Aorta (tissue), 5 donors: ENCODE measurements at places on chromosomes 7 and 10. TPM values are rescaled to one million over a fixed set of nuclear protein-coding genes. Genes with fewer than 3 reads are reported as not detected.

Gene AMPH
- 8.8 TPM for total RNA-seq

Gene RBM28
- total RNA-seq: 38.4 TPM

Gene INSYN2A
- not detected for total RNA-seq

GRCh38 chr7:149719912-149720335 lies 53.5 kb downstream of the ZNF467 start:
- no peak for DNase-seq

DNA sequence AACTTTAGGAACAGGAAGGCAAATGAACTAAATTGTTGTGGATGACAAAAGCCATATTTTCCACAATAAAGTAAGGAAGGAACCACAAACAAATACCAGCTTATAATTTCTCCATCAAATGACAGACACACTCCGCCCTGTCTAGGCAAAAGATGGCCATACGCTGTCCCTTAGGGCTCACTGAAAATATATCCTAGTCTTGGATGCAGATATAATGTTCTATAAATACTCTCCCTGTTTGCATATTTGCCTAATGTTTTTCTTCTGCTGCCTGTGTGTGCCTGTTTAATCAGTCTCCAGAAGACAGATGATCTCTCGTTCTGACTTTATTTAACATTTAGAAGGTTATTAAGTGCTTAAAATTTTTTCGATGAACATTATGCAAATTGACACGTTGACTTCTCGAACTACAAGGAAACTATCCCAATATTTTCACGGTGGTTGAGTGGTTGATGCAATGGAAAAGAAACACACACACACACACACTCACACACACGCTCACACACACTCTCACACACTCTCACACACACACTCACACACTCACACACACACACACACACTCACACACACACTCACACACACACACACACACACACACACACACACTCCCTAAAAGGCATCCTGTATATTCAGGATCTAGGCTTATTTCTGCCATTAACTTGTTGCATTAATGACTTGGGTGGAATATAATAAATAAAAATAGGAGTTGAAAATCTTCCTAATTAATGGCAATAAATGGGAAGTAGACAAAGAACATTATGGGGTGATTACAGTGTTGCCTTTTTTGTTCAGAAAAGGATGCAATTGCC lies 297.1 kb downstream of the PRPF18 start:
- DNase-seq: no peak

Gene BBIP1
- 35.3 TPM for total RNA-seq

DNA sequence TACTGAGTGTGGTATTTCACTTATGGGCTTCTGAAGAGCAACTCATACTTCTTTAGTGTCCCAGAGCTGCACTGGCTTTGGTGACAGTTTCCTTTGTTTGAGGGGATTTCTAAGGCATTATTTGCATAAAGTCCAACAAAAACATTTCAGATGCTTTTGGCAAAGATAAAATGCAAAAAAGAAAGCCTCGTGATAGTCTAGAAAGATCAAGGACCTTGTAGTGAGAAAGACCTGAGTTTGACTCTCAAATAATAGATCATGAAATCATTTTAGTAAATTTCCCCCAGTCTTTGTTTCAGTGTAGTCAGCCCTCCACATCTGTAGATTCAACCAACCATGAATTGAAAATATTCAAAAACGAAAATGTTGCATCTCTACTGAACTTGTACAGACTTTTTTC lies 107.4 kb downstream of the EEPD1 start:
- no peak for DNase-seq

GRCh38 chr10:130787821-130788220 lies 523.7 kb downstream of the TCERG1L start:
- no peak for DNase-seq

DNA sequence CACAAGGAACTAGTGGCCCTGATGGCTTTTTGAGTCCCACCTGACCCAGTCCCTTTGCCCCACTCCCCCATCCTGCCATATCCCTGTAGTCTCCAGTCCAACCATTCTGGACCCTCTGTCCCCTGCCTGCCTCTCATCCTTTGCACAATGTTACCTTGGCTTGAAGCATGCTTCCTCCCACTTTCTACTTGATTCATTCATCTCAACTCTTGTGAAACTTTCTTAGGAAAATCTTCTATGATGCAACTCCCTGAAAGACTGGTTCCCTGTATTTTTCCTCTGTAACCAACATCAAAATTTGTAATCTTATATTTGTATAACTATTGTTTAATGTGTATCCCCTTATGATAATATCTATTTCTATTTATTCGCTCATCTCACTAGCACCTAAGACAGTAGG lies 151.5 kb downstream of the LRRTM3 start:
- no peak for DNase-seq

DNA sequence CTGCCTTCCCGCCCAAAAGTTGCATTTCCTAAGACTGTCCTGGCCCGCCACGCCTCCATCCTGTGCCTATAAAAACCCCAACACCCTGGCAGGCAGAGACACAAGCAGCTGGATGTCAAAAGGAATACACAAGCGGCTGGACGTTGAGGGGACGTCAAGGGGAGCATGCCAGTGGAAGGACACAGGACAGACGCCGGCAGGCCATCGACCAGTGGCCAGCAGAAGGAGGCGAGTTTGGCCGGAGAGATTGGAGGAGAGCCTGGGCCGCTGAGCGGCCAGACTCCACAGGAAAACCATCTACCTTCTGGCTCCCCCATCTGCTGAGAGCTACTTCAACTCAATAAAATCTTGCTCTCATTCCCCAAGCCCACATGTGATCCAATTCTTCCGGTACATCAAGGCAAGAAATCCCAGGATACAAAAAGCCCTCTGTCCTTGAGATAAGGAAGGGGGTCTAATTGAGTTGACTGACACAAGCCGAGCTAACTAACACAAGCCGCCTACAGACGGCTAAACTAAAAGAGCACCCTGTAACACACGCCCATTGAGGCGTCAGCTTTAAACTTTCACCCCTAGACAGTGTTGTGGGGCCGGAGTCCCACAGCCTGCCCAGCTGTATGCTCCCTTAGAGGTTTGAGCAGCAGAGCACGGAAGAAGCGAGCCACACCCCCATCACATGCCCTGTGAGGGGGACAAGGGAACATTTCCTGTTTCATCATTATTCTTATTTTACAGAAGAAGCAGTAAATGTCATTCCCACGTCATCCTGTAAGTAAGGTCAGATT lies 150.3 kb upstream of the PHYHIPL start:
- no peak for DNase-seq

- no peak for DNase-seq
These were observed 172.6 kb upstream of the NRP1 start for GRCh38 chr10:33506838-33507661.

Gene DKK1
- total RNA-seq: 0.96 TPM

Gene ADIRF
- total RNA-seq: 520 TPM

GRCh38 chr7:98168181-98168903 lies 42.9 kb upstream of the BHLHA15 start:
- peak; percentile 61 for DNase-seq

- peak; percentile 89 for DNase-seq
These were observed 509 bp downstream of the AHR start for GRCh38 chr7:17298840-17299482.

Gene CDH23
- 7.5 TPM for total RNA-seq

DNA sequence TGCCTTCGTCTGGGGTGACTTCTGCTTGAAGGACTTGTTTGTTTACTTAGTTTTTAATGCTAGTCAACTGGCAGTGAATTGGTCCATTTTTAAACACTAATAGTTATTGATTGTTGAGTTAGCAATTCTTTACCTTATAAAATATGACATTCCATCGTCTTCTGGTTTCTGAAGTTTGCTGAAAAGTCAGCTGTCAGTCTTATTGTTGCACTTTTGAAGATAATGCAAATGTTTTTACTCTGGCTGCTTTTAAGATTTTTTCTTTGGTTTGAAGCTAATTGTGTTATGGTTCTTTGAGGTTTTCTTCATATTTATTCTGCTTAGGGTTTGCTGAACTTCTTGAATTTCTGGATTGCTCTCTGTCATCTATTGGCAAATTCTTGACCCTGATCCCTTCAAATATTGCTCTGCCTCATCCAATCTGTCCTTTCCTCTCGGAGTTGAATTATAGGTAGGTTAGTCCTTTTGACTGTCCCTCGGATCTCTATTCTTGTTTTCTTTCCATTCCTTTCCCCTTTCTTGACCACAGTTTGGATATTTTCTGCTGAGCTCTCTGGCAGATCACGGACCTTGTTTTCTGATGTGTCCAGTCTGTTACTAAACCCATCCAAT lies 24.2 kb downstream of the MGMT start:
- no peak for DNase-seq

- DNase-seq: no peak
These were observed 566.4 kb downstream of the SORCS3 start for GRCh38 chr10:105207476-105207995.

- no peak for DNase-seq
These were observed 202.1 kb upstream of the NFE2L3 start for GRCh38 chr7:25949736-25950487.

DNA sequence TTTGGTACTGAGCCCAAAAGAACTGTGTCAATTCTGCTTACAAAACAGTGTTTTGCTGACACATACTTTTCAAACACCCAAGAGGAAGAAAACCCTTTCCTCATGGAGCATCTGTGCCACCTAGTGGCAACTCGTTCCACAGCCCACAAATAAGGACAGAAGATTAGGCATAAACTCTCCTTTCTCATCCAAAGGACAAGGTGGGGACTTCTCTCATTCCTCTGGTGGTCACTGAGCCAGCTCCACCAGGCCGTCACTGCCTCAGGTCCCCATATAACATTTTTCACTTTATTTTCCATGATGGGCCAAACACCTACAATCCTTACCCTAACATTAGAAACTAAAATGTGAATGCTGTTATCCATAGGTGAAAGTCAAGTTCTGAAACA lies 76.9 kb downstream of the RNF216 start:
- DNase-seq: peak; percentile 88

Gene CALHM3
- total RNA-seq: not detected

Gene ELN
- 836 TPM for total RNA-seq

DNA sequence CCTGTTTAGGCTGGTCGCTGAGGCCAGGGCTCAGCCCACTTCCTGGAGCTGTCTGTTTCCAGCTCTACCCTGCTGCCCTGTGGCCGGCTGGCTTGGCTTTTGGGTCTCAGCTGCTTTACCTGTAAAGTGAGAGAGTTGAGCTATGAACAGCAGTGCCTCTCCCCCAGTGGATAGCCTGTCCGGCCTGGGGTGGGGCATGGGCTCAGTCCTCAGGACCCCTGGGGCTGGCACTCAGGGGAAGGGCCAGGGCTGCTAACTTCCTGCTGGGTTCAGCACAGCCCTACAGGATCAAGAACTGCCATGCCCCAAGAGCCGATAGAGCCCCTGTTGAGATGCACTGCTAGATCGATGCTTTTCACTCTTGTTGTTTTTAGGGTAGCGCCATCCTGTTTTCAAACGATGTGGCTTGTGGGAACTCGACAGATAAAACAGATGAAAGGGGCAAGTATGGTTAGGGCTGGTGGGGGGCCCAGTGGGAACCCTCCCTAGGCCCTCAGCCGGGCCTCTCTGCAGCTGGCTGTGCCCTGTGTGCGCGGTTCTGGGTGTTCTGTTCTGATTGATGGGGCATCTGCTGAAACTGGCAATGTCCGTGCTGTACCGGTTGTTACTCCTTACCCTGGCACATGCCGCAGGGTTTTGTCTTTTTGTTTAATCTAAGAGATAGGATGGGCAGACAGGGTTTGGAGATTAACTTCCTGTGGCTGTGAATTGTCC lies 10.0 kb upstream of the SFRP5 start:
- DNase-seq: no peak

- peak; percentile 89 for DNase-seq
These were observed 86.3 kb downstream of the RNF216 start for GRCh38 chr7:5694912-5695726.

- DNase-seq: no peak
These were observed 41.3 kb downstream of the CCDC6 start for GRCh38 chr10:59865101-59865500.

- no peak for DNase-seq
These were observed 124.7 kb downstream of the PTPN20 start for GRCh38 chr10:47035819-47036337.

DNA sequence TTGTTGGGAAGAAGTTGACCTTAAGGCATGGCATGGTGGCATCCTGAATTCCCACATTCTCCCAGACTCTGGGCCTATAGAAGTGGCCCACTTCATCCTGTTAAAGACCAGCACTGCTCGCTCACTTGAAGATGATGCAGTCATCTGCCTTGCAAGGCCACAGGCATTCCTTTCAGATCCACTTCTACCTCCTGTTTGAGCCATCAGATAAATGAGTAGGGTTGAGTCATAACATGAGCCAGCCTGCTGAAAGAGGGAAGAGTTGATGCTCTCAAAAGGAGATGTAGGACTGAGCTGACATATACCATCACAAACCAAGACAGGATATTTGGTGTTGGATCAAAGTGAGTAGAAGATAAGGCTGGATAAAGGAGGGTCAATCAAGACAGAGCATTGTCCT lies 1.5 kb upstream of the EBLN1 start:
- DNase-seq: no peak

- DNase-seq: no peak
These were observed 421.1 kb upstream of the SEMA3C start for GRCh38 chr7:81339946-81340345.

Gene SLC16A9
- 1.3 TPM for total RNA-seq

- no peak for DNase-seq
These were observed 1115.1 kb downstream of the XPNPEP1 start for GRCh38 chr10:108808228-108808627.

DNA sequence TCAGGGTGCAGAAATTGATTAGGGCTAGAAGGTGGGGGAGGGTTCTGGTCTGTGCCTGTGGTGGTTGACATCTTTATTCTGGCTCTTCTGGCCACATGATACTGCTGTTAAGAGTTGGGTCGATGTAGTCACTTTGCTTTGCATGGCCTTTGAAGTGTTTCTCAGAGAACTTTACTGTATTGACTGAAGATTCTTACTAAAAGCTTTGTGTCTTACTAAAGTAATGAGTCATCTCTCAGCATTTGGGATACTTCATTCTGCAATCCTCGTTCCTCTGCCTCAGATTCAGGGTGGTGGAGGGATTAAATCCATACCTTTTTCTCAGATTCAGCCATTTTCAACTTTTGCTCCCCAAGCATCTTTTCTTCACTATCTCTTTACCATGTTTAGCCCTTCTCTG lies 38.6 kb downstream of the STEAP4 start:
- no peak for DNase-seq

DNA sequence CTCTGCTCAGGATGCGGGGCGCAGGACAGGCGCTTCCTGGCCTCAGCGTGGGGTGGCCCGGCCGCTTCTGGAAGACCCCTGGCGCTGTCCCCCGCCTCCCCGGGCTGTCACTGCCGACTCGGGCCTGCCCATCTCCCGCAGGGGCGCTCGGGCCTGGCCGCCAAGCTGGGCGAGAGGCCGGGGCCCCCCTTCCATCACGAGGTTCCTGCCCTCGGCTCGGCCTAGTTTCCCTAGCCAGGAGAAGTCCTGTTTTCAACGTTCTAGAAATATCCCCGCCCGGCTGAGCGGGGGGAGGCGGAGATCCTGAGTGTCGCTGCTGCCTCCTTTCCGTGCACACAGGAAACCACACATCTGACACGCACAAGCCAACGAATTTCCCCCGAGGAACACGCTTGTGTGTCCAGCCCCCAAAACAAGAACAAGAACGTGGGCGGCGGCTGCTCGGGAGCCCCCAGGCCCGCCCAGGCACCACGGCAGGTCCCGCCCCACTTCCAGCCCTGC lies 33.7 kb downstream of the AP5Z1 start:
- DNase-seq: peak; percentile 57
